Stimulated activated effector memory CD8-positive, alpha-beta T cell treated with anti-CD3 and anti-CD28 coated beads, Interleukin-12 subunit alpha, Interleukin-12 subunit beta, amount 100 ng/mL, for 72 hours (primary cell): ENCODE measurements at places on chromosomes 16 and 17.

DNA sequence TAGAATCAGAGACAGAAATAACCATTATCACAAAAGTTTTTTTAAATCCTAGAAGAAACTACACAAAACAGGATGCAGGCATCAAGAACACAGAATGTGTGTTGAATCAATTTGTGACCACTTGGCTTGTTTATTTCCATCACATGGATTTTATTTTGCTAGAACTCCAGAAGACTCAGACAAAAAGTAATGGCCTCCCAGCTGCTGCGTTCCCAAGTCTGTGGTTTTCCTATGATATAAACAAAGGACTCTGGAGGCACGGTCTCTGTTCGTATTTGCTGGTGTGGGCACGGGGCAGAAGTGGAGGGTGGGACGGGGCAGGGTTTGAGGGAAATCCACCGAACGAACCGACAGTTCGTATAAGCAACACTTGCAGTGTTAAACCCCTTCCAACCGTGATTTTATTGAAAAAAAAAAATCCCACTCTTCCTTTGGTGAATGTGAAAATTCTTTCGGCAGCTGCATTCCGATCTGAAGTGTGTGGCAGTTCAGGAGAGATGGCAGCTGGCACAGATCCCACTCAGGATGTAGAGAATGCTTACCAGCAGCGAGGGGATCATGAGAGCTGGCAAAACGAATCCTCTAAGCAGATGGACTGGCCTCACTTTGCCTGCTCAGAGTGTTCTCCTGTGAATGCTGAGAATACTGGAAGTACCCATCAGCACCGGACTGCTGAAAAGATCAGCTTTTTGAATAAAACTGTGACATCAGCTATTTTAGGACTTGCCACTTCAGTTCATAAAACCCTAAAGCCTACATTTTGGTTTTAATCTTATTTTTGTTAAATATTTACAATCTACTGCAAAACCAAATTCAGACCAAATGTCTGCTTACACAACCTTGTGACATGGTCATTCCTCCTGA is 165.2 kb downstream of the VPS53 start:
- no peak for DNase-seq

DNA sequence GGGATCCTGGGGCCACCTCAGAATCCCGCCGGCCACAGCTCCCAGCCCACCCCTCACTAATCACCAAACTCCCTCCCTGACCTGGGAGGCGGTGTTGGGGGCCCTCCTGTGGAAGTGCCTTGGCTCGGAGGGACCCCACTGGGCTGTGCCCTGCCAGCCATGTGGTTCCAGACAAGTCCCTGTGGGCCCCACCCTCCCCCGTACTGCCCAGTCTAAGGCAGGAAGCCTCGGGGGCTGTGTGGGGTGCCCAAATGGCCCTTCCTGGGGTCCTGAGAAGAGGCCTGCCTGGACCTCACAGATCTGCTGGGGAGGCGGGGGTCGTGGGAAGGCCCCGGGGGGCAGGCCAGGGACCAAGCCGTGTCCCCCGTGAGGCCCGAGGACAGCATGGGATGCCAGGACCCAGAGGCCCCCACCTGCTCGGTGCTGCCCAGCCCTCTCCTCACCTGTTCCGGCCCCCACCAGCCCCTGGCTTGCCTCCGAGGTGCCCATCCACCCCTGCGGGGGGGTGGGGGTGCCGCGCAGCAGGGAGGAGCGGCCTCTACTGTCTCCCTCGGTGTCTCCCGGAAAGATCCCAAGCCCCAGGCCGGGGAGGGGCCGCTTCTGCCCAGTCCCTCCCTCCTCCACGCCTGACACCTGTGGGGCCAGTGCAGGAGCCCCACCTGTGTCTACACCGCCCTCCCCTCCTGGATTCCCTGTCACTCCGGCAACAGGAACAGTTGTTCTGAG is 9.3 kb upstream of the KREMEN2 start:
- no peak for DNase-seq

DNA sequence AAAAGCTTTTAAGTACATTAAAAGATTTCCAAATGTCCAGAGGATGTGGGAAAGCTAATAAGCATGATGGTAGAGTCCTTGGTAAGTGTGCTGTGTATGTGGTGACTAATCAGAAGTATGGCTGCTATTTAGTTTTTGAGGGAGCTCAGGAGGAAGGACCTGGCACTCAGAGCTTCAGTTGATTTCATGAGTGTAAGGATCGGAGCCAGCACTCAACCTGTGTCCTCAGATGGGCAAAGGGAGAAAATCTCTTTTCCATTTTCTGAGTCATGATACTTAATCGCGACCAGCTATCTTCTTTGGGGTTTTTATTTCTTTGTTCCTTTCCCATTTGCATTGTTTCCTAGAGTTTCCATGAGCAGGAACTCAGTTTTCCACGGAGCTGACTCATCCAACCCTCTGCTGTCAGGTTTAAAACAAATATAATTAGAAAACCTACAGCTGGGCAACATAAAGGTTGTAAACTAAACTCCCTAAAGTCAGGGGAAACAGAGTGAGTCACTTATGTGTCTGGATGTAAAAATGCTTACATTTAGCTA is 125.4 kb downstream of the MAP2K6 start:
- no peak for DNase-seq

GRCh38 chr16:10579575-10579964 is 828 bp downstream of the EMP2 start:
- no peak for DNase-seq

DNA sequence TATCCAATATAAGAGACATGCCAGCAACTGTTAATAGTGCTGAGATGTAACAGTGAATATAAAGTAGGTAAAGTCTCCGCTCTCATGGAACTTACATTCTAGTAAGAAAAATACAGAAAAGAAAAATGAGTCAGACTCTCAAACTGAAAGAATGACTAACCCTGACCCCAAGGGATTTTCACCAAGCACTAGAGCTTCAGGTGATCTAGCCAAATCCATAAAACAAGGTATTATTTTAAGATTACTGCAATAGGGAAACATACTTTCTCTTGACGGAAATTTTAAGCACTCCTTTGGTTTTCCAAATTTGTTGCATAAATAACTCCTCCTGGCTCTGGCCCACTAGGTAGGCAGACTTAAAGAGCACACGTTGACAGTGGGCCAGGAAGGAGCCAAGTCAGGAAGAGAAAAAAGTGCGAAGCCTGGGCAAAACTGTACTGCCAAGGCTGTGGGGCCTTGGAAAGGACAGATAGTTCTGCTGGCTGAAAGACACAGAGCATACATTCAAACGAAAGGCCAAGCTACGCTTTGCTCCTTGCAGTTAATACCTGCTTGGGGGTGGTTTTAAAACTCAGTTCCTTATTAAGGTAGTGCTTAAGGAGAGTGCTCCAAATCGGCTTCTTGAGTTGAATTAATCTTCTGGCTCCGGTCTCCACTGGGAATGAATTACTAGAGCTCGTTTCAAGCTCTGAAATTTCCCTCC is 1.4 kb downstream of the GOT2 start:
- DNase-seq, result no peak

GRCh38 chr16:4450430-4450829 is 24.0 kb downstream of the NMRAL1 start:
- no peak for DNase-seq

DNA sequence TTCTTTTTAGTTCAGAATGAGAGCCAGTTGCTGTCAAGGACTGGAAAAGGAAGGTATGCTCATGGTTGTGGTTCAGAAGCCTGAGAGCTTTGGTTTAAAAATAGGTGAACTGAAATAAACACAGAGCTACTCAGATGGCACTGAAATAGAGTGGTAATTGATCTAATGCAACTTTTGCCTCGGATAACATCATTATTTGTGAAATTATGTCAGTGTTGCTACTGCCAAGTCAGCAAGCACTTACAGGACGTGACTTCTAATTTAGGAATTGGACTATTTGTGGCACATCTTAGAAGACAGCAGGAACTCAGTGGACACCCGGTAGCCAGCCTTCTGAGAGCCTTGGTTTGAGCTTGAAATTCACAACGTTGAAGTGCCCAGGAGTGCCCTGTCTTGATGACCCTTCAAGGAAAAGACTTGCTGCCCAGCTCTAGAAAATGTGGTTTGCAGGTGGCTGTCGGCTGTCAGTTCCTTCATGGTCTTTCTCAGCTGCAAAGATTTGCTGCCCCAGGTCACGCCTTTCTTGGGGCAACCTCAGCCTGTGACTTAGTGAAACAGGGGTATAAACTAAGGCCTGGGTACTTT is 42.0 kb upstream of the XYLT1 start:
- DNase-seq, result no peak

DNA sequence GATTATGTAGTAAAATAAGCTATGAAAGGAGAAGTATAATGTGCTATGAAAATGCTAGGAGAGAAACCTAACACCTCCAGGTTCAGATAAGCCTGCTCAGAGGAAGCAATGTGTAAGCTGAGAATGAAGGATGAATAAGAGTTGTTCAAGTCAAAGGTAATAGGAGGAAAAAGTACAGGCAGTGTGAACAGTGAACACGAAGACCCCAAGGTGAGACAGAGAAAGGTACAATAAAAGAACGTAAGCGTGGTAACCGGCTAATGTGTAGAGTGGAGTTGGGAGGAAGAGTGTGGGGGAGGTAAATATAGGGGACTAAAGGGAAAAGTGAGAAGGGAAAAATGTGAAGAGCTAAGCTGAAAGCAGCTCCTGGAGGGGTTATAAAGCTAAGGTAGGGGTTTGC is 74.2 kb downstream of the TTC19 start:
- DNase-seq, result no peak

- DNase-seq, result no peak
These were observed 11.5 kb upstream of the FOXJ1 start for GRCh38 chr17:76152591-76152990.

- no peak for DNase-seq
These were observed 722 bp upstream of the TIMP2 start for GRCh38 chr17:78925662-78926555.
